Activated T-cell treated with anti-CD3 and anti-CD28 coated beads, Interleukin-2, amount 50 U/mL, for 48 hours (primary cell): ENCODE measurements at places on chromosomes 6 and 20.

GRCh38 chr6:44800171-44800783, 412.8 kb downstream of the CDC5L start:
- no peak for DNase-seq

- DNase-seq: no peak
Observed at GRCh38 chr6:13435477-13436246, 51.7 kb downstream of the GFOD1 start.

DNA sequence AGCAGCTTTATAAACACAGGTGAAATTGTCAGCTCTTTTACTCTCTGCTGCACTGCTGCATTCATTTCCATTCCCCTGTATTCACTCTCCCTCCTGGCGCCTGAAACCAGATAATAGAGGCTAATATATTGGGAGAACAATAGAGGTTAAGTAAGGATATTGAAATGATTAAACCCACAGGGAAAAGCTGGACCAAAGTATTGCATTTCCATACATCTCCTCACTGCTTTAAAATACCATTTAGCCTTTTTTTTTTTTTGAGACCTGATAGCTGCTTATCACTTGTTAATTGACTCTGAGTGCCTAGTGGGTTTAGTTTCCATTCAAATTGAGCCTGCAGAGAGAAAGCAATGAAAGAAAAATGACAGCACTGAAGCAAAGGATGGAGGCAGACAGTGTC, 540.5 kb upstream of the IMPG1 start:
- no peak for DNase-seq

- DNase-seq: no peak
Observed at GRCh38 chr6:153595903-153596302, 443.1 kb upstream of the OPRM1 start.

DNA sequence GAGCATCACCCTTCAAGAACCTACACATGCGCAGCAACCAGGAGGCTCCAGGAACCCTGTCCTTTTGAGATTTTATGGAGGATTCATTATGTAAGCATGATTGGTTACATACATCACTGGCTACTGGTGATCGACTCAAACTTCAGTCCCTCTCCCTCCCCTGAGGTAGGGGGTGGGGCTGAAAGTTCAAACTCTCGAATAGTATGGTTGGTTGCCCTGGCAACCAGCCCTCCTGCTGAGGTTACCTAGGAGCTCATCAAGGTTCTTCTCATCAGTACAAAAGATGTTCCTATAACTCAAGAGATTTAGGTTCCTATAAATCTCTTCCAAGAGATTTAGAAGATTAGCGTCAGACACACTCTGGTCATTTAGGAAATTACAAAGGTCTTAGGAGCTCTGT, 21.9 kb upstream of the ZSCAN9 start:
- DNase-seq: no peak

DNA sequence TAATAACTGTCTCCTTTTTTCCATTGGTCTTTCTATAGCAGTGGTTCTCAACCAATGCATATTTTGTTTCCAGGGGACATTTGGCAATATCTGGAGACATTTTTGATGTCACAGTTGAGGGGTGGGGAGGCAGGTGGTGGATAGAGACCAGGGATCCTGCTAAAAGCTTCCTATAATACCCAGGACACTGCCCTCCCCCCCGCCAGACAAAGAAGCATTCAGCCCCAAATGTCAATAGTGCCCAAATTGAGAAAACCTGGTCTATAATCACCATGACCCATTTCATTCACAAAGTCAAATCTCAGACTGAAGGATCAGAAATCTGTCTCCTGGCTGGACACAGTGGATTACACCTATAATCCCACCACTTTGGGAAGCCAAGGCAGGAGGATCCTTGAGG, 128.8 kb downstream of the BMP7 start:
- no peak for DNase-seq

DNA sequence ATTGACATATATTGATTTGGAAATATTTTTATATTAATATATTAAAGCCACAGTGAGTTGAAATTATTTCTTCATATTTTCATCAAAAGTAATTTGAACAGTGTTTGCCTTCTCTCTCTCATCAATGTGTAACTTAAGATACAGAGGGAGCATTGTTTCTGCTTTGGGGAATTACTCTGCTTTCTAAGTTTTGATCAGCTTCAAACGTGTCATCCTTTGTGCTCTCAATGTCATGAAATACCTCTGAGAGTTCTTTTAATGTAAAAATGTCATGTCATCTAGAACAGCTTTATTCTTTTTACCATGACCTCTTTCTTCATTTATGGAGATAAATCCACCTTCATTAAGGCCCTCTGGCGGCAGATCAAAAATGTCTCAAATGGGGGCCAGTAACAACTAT, 259.4 kb upstream of the STXBP5 start:
- DNase-seq: no peak

- no peak for DNase-seq
Observed at GRCh38 chr20:17377231-17377630, 150.4 kb downstream of the PCSK2 start.

GRCh38 chr6:52503851-52504781, 72.7 kb downstream of the TRAM2 start:
- no peak for DNase-seq

DNA sequence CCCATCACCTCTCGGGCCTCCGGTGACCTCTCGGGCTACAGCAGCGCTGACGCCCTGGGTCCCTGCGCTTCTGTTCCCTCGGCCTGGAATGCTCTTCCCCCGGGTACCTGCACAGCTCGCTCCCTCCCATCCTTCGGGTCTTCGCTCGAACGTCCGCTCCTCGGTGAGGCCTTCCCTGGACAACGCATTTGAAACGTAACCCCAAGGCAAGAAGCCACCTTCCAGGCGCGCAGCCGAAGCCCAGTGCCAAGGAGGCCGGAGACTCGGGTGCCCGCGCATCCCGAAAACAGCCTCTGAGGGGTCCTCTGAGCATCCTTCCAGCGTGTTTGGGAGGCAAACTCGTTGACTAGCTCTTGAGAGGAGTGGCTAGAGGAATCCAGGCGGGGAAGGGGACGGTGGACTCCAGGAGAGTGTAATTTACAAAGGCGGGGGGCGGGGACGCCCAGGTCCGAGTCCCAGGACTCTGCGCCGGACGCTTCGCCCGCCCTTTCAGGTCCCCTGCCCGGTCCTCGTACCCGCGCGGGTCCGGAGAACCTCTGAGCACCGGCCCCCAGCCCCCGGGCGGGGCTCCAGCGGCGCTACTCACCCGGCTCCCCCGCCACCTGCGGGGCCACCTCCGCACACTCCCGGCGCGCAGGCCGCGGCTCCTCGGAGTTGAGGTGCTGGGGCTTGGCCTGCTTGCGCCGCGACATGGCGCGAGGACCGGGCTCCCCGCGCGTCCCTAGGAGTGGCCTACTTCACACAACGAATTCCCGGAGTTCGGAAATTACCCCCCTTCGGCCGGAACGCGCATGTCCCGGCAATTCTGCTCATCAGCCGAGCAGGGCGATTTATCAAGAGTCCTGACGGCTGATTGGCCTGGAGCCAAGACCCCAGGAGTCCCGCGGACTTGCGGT, 86.8 kb downstream of the ZFP64 start:
- DNase-seq: peak; percentile 32

GRCh38 chr20:45109634-45110033, 5.3 kb downstream of the WFDC5 start:
- no peak for DNase-seq

DNA sequence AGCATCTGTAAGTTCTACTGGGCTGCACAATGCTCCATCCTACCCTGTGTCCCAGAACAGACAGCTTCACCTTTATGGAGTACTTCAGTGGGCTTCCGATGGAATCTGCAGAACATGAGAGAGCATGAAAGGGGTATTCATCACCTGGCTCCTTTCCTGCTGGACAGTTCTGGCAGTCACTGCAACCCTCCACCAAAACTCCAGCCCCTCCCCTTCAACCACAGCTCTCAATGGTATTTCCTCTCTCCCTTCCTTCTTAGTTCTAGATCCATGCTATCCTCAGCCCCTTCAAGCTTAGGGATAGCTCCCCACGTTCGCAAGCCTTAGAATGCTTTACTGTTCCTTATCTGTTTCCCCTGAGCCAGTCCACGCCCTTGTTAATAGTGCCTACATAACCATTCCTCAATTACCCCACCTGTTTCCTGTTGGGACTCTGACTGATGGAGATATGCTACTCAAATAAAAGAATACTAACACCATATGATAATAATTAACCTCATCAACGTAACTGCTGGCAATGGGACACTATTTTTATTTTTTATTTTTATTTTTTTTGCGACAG, 26.8 kb downstream of the TRAM2 start:
- DNase-seq: no peak

DNA sequence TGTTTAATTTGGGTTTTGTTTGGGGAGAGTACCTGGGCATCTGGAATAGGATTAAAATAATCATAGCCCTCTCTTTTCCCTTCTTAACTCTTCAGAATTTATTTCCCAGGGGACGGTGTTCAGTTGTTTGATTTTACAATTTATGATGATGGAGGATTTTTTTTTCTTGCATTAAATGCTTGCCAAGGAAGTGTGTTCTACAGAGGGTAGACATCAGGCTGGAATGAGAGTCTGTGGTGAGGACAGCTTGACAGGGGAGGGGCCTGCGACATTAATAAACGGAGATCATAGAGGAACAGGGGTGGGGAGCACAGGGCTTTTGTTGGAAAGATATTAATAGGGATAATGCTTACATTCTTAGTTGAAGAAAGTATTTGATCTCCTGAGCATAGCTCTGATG, 297.5 kb downstream of the CLIC5 start:
- DNase-seq: no peak

GRCh38 chr6:162856885-162857284, 129.1 kb downstream of the PACRG start:
- no peak for DNase-seq

- no peak for DNase-seq
Observed at GRCh38 chr6:116439522-116440051, 21.6 kb upstream of the CALHM6 start.

- no peak for DNase-seq
Observed at GRCh38 chr6:93040375-93040774, 379.0 kb downstream of the EPHA7 start.

DNA sequence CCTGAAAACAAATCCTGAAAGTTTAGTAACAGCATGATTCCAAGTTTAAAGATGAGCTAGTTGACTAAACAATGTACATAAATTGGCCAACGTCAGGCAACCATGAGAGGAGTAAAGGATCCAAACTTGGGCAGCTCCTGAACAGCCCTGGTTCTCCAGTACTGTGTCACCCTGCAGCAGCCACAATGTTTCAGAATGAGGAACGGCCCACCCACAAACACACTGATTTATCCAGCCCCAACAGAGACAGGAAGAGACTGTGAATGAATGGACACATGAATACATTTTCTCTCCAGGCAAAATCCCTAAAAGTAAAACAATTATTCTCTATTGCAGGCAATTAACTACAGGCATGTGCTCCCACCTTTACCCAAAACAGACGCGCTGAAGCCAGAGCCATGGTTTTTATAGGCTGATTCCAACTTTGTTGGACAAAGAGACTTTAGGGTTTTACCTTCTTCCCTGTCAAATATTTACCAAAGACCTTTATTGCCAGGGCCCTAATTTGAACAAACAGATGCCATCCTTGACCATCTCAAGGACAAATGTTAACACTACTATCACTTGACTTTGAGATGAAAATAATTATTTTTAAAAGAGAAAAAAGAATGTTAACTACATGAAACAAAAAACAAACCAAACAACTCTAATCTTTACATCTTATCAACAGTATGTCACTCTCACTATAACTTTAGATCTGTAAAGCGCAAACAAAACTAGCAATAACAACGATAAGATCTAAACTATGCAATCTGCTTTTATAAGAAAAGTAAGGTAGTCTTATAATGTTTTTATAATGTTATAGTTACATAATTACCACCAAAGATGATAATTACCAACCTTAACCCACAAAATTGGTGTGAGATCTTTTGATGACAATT, 22.9 kb downstream of the CNKSR3 start:
- no peak for DNase-seq

DNA sequence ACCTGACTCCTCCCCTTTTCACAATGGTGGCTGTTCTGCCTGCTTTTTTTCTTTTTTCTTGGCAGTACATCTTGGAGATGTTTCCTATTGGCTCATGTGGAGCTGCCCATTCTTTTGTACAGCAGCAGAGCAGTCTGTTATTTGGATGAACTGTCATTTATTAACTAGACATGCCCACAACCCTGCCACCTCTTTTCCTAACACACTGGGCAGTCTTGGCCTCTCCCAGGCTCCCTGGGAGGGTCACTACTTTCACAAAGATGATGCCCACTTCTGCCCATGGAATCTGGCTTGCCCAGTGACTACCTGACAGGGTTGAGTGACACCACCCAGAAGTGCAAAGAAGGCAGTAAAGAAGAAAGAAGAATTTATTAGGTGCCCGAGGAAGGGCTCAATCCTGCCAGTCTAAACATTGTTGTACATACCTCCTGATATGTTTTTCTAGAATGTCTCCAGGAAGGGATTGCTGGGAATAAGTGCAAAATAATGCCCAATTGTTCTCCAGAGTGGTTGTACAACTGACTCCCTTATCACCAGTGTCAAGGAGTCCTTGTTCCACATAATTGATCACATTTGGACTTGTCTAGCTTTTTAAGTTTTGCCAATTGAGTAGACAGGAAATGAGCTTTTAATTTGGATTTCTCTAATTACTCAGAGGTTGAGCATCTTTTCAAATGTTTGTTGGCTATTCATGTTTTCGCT, 19.7 kb upstream of the SCRT2 start:
- no peak for DNase-seq

DNA sequence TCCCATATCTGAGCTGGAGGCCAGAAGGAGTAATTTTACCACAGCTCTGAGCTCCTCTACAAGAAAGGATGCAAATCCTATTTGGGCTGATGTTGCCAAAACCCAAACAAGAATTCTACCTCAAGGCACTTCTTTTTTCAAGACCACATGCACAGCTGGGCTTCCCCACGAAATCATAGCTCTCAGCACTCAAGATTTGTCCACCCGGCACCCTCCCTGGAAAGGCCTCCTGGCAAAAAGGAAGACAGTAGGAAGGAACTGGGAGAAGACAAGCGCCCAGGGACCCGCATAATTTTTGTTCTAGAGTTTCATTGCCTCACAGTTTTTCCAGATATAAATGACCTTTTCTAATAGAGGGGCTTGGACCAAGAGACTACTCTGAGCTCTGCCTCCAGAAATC, 90.5 kb downstream of the BANF2 start:
- no peak for DNase-seq

DNA sequence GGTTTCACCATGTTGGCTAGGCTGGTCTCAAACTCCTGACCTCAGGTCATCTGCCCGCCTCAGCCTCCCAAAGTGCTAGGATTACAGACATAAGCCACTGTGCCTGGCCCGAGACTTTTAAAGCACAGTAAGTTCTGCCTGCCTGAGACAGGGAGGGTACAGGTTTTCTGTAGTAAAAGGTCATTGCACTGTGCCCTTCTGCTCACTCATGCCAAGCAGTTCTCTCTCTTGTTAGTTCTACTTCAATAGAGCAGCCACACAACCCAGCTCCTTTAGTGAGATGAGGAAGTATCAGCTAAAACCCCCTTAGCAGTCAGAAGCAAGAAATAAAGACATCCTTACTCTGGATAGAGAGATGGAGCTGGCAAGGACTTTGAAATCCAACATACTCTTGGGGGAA, 52.4 kb upstream of the ARMH2 start:
- DNase-seq: no peak

GRCh38 chr6:6694825-6695624, 106.5 kb downstream of the LY86 start:
- DNase-seq: no peak

- no peak for DNase-seq
Observed at GRCh38 chr6:46914279-46914810, 7.4 kb downstream of the ADGRF5 start.
